ENCODE measurements at places on chromosomes 12 and 14. TPM values are rescaled to one million over a fixed set of nuclear protein-coding genes. Genes with fewer than 3 reads are reported as not detected.
A peak's percentile ranks its signal among the peaks of the same experiment; 100 is the strongest.

GRCh38 chr12:31518680-31519227, 72.2 kb downstream of the DENND5B start:
- peak; percentile 98 for DNase-seq

DNA sequence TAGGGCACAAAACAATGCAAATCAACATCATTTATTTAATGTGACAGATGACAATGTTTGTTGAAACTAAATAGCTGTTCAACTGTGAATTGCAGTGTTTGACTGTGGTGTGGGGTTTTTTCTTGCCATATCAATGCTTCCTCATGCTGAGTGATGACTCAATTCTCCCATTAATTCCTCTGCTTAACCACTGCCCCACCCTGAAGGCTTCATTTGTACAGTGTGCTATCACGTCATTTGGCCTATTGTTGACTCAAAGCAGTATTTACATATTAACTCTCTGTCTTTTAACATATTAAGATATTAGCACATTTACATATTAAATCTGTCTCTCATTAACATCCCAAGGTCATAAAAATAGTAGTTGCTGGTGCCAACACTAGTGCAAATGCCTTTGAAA, 164.8 kb upstream of the NRXN3 start:
- peak; percentile 98 for DNase-seq

- DNase-seq: no peak
These were observed 11.0 kb downstream of the ZBTB39 start for GRCh38 chr12:56995201-56995929.

DNA sequence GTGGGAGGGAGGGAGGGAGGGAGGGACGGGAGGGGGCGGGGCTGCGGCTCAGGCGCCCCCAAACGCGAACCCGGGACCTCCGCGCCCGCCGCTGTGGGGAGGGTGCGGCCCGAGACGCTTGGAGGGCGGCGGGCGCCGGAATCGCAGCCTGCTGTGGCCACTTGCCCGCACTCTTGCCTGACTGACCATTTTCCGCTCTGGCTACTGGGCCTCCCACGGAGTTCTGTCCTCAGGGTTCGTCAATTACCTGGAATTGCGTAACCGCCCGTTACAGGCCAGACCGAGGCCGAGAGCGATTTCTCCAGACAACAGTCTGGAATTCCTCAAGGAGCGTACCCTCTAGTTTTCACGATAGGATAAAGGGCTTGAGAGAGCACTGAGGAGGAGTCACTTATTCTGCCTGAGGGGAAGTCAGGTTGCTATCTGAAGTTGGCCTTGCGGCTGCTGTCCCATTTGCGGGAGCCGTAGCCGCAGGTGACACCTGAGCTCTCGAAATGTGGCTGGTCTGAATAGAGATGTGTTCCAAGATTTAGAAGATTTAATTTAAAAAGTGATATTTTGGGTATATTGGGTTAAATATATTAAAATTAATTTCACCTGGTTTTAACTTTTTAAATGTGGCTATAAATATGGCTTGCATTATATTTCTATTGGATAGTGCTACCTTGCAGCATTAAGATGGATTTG, 446 bp upstream of the ZNF641 start:
- peak; percentile 58 for DNase-seq

GRCh38 chr14:105879867-105880561, 353.6 kb downstream of the TMEM121 start:
- no peak for DNase-seq

FAM90A1 gene
- total RNA-seq: not detected

- DNase-seq: no peak
These were observed 225.9 kb downstream of the MSRB3 start for GRCh38 chr12:65504417-65504816.

LHX5 gene
- 0.26 TPM for total RNA-seq

GRCh38 chr14:84028080-84028604, 1501.8 kb upstream of the FLRT2 start:
- DNase-seq: no peak

- DNase-seq: no peak
These were observed 218.8 kb upstream of the TMPO start for GRCh38 chr12:98296462-98297079.

GRIN2B gene
- total RNA-seq: under 0.01 TPM

GRCh38 chr14:90491221-90491885, 94.5 kb downstream of the CALM1 start:
- no peak for DNase-seq

- DNase-seq: no peak
These were observed 292.4 kb upstream of the TBX3 start for GRCh38 chr12:114976372-114976771.

GRCh38 chr12:129294868-129295267, 441.6 kb downstream of the GLT1D1 start:
- DNase-seq: no peak

GRCh38 chr14:41743140-41743539, 136.5 kb downstream of the LRFN5 start:
- DNase-seq: no peak

GRCh38 chr12:23587833-23588559, 361.5 kb downstream of the SOX5 start:
- DNase-seq: no peak

DNA sequence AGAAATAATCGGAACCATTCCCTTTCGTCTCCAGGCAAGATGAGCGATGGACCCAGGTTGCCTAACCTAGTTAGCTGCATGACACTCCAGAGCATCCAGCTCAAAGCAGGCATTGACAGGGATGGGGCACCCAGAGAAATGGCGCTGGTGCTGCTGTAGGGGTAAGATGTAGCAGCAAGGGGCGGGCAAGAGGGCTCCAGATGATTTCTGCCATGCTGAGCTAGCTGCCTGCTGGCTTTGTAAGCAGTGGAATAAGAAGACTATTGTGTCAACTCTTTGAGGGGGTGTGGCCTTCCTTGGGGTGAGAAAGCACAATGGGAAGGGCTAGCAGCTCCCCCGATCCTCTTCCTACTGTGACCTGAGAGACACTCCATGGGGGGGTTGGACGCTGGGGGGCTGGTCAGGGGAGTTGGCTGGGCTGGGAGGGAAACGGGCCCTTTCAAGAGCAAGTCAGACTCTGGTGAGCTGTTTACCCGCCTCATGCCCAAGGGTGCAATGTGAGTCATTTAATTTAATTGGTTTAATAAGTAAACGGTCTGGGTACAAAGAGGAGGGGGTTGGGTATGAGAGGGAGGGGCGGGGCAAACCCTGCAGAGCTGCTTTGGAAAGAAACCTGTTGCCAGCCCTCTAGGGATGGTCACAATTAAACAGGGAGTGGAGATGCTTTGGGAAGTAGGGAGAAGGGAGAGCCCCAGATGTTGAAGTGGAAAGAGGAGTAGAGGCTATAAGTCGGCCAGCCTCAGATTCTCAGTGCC, 50.5 kb downstream of the B4GALNT3 start:
- DNase-seq: peak; percentile 74

MMP17 gene
- total RNA-seq: 4.5 TPM

GSG1 gene
- not detected for total RNA-seq

DNA sequence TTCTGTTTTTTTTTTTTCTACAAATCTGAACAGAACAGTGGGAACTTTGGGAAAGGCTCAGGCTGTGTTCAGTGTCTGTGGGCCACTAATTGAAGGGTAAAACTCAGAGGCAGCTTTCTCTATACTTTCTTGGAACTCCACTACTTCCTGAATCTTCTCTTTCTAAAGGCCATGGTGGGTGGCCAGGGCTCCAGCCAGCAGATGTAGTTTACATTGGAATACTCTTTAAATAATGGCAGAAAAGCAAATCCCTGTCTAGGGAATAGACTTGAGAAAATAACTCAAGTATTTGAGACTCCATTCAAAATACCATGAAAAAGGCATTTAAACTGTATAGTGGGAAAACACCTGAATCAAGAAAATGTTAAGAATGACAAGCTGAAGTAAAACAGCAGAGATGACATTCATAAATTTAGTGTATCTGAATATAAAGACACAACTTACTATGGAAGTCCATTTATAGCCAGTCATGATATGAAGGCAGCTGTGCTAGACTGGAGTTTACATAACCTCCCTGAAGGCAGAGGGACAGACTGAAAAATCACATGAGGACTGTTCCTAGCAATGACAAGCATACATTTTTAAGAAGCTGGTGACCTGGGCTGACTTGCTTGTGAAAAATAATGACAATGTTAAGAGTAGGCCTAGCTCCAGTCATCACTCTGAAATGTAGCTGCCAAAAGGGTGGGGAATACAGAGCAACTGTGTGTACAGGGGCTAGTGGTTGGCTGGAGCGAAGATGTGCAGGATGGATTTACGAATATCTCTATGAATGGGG, 168.6 kb downstream of the STXBP6 start:
- no peak for DNase-seq

- peak; percentile 41 for DNase-seq
These were observed 20.3 kb upstream of the SYCP3 start for GRCh38 chr12:101759396-101760047.

SSPN gene
- 0.26 TPM for total RNA-seq

DNA sequence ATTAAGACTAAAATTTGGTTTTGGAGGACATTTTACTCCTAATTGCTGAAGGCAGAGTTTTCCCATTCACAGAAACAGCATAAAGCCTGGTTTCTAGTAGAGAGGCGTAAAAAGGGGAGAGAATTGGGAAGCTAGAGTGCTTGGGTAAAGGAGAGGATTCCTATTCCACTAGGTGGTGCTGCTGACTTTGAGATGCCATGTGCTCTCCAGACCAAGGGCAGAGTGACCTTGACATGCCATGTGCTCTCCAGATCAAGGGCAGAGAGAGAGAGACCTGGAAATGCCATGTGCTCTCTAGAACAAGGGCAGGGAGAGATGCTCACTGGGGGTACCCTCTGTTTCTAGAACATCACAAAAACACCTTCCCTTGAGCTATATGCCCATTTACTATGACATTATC, 176.2 kb upstream of the PDZRN4 start:
- no peak for DNase-seq

GRCh38 chr14:95489214-95490137, 27.0 kb downstream of the SYNE3 start:
- DNase-seq: no peak

RNASE2 gene
- not detected for total RNA-seq

DNA sequence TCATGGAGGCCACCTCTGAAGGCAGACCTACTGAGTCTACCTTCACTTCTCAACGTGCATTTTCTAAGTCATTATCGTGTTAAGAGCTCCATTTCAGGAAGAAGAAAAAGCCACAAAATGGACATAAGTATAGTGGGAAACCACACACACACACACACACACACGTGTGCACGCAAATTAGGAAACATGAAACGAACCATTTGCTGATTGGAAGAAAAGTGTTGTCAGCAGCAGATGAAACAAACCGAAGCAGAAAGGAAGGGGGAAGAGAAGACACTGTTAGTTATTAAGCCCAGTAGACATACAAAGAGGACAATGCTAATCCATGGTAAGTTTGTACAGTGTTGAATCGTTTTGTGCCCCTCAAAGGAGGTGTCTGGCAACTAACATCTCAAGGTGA, 9.9 kb upstream of the VPS33A start:
- no peak for DNase-seq

- peak; percentile 99 for DNase-seq
These were observed 24.1 kb upstream of the PLEKHG3 start for GRCh38 chr14:64680013-64680713.

- DNase-seq: peak; percentile 66
These were observed 3.7 kb downstream of the CFAP54 start for GRCh38 chr12:96493106-96493505.

BORCS5 gene
- 7.9 TPM for total RNA-seq

- DNase-seq: no peak
These were observed 187.3 kb upstream of the RMST start for GRCh38 chr12:97275256-97275655.

CLEC14A gene
- not detected for total RNA-seq

DNA sequence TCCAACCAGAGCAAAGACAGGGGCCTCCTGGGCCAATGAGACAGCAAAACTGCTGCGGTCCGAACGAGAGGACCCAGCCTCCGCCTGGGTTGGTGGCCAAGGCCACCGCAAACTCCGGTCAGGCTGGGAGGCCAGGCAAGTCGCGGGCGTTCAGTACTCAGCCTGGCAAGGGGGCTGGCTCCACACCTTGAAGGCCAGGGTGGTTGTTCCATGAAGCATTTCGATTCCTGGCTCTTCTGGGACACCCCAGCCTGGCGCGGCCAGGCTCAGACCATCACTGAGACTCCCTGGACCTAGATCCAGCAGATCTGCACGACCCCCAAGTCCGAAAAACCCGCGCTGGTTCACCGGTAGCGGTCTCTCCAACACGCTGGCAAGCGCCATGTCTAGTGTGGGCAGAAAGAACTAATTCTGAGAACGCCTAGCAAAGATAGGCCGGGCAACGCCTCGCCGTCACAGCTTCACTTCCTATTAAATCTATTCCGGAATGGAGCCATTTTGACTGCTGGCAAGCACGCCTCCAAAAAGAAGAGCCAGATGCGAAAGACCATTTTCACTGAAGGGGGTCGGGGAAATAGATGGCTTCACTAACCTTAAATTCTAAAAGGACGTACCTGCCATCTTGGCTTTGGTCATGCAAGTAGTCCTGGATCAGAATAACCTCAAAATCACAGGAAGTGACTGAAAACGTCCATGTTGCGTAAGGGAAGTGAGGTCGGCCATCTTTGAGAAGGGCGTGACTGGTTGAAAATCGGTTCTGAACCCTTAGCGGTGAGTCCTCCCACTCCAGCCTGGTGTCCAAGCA, at the start of gene PSMB5:
Gene PSMB5 (minus strand): TSS at position 403 of the 805 bp plus-strand sequence. CDS start 19 bp downstream, at position 384.
- peak; percentile 95 for DNase-seq

- DNase-seq: peak; percentile 77
These were observed 6.0 kb downstream of the LTB4R start for GRCh38 chr14:24317141-24317928.

DNA sequence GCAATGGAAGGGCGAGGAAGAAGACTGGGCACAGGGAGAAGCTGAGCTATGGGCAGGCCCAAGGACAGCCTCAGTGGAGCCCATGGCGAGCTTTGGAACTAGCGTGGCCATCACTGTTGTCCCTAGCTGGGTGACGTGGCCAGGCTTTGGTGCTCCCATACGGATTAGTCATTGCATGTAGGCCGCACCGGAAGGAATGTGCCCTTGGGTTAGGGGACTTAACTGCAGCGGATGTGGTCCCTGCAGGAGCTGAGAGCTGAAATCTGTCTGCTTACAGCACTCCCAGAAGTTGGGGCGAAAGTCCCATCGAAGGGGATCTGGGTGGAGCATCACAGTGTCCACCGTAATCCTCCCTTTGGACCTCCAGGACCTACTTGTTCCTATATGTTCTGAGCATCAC, 133.7 kb downstream of the PAPOLA start:
- no peak for DNase-seq

DNA sequence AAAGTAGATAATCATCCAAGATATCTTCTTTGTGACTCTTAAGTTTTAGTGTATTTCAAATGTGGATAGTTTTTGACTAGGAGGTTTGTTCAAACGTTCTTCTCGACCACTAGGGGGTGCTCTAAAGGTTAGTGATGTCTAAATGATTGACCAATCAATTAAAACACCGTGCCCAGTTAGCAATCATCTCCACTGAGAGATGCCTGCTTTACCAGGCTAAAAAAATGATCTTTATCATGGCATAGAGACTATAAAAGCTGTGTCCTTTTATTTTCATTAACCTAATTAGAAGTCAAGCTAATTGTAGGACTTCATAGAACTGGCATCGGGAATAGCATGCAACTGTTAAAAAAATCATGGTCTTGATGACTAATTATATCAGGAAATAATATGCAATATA, 153.9 kb downstream of the PRKCH start:
- peak; percentile 72 for DNase-seq

RIMKLB gene
- total RNA-seq: 42.6 TPM
